Adipose tissue (tissue), 3 donors: ENCODE measurements at places on chromosomes 7 and 10. TPM values are rescaled to one million over a fixed set of nuclear protein-coding genes. Genes with fewer than 3 reads are reported as not detected.

The ZRANB1 gene
- 16.0 TPM for polyA plus RNA-seq

The MAT1A gene
- not detected for polyA plus RNA-seq

The PBLD gene
- 8.3 TPM for polyA plus RNA-seq

The EPO gene
- 4.4 TPM for polyA plus RNA-seq

The SUGCT gene
- polyA plus RNA-seq, result 0.75 TPM

The PANK1 gene
- 1.4 TPM for polyA plus RNA-seq

The KLLN gene
- 0.90 TPM for polyA plus RNA-seq

The CHCHD1 gene
- 24.0 TPM for polyA plus RNA-seq

The VAX1 gene
- not detected for polyA plus RNA-seq

The IGFBP3 gene
- 179 TPM for polyA plus RNA-seq

The SPDYE8 gene
- polyA plus RNA-seq, result not detected

The PTF1A gene
- polyA plus RNA-seq, result 16.2 TPM

The UTF1 gene
- not detected for polyA plus RNA-seq

The INHBA gene
- polyA plus RNA-seq, result 0.22 TPM

The VSTM2A gene
- polyA plus RNA-seq, result not detected

The ADRB1 gene
- 1.8 TPM for polyA plus RNA-seq

The CHRM2 gene
- polyA plus RNA-seq, result 0.07 TPM

The HNRNPH3 gene
- 57.8 TPM for polyA plus RNA-seq

The GPR141 gene
- 0.56 TPM for polyA plus RNA-seq

The SSC4D gene
- polyA plus RNA-seq, result 4.7 TPM

The ZCWPW1 gene
- 3.5 TPM for polyA plus RNA-seq

The CALHM1 gene
- not detected for polyA plus RNA-seq
